Anterior cingulate cortex (tissue), 58 donors: ENCODE measurements at places on chromosomes 11 and 22.

GRCh38 chr11:64088162-64089026, 52.7 kb downstream of the FLRT1 start:
- no peak for DNase-seq

GRCh38 chr22:25361899-25362214, 142.4 kb downstream of the CRYBB2 start:
- no peak for DNase-seq

DNA sequence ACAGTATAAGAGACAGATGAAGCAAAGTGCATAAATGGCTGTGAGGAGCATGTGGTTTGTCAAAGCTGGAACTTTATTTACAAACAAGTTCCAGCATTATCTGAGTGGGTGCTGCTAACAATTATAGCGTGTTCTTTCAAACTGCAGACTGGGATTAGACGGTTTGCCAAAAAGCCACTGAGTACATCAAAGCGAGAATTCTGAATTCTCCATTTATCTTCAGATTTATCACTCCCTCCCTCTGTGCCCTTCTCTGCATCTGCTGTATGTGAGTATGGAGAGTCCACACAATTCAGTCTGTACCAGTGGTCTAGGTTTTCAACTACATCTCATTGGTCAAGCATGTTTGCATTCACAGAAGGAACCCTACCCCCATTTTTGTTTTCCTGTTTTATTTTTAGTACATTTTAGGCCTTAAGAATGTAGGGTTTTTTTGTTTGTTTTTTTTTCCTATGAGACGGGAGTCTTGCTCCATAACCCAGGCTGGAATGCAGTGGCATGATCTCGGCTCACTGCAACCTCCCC, 18.1 kb upstream of the INCENP start:
- no peak for DNase-seq

DNA sequence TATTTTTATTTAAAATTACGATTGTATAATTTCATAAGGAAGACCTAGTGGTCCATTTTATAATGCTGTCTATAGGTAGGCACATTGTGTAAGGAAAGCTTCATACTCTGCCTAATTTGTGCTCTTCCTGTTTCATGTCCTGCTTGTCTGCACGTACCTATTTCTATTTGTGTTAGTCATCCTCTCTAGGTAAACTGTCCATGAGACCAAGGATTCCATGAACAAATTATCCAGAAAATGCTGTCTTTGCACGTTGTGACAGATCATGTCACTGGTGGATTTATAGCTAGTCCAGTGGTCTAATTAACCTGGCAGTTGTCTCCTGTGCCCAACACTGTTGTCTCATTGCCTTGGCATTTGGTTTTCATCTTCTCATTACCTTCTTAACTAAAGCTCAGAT, 44.7 kb downstream of the DNAJC24 start:
- no peak for DNase-seq

DNA sequence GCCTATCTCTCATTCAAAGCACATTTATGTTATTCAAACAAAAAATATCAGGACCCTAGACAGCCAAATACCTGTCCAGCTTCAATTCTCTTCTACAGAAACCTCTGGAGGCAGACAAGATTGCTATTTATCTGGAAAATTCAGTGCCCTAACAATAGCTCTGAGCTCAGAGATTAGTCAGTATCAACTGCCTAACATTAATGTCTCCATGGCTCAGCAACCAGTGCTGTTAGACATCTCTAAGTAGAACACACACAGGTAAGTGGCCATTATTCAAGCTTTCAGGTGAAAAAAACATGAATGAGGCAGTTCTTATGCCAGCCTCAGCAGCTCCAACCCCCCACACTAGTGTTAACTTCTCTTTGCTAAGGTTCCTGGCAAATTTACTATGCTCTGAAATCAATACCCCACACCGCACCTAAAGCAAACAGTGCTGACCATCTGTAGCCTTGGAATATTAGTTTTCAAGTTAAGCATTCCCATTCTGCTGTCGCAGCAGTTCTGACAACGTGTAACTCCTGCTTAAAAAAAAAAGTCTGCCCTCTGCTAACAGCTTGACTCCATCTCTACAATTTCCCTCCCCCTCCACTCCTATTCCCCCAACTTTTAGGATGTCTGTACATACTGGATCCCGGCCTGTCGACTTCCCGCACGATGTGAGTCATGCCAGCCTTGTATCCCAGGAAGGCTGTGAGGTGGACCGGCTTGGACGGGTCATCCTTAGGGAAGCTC, 1.5 kb downstream of the RPL3 start:
- DNase-seq: no peak

- DNase-seq: no peak
Measured at GRCh38 chr22:23782703-23783102, 4.1 kb upstream of the SMARCB1 start.

DNA sequence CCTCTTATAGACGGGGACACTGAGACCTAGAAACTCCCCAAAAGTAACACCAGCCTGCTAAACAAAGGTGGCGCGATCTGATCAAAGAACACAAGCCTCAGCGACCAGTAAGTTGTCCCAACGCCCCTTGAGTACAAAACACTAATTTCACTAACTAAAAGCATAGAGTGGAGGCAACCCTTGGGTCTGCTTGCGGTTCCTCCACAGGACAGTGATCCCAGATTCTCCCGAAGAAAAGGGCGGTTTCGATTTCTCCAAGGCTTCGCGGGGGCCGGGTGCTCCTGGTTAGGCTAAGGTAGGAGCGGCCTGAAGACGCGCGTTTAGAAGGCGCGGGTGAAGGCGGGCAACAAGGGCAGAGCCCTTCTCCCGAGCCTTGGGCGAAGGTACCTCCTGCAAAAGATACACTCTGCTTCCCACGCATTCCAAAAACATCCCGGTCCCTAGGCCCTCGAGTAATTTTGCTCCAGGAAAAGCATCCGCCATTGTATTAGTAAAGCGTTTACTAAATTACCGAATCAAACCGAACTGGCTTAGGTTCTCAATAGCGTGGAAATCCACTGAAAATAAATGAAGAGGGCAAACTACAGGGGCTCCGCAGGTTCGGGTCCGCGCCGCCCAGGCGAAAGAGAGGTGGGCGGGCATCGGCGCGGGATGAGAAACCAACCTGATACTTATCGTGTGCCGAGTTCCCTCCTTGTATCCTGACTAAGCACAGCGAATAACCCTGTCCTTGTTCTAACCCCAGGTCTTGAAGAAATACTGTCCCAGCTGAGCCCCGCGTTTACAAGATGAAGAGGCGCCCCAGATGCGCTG, 2.0 kb downstream of the WT1 start:
- DNase-seq: no peak

GRCh38 chr11:76159303-76159937, 46.9 kb downstream of the WNT11 start:
- DNase-seq: no peak

DNA sequence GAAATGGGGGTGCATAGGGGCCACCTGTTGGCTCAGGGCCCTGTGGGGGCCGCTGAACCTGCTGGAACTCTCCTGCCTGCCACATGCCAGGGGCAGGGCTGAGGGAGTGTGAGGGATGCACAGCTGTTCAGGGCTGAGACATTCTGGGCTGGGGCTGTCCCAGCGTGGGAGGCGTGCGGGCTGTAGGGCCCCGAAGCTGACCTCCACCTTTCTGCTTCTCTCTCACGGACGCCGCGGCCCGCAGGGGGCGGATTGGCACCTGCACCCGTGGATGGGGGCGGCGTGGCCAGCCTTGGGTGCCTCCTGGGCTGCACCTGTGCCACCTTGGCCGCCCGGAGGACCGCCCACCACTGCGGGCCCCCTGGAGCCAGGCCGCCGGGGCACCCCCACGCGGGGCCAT, 4.1 kb downstream of the CCDC188 start:
- no peak for DNase-seq

DNA sequence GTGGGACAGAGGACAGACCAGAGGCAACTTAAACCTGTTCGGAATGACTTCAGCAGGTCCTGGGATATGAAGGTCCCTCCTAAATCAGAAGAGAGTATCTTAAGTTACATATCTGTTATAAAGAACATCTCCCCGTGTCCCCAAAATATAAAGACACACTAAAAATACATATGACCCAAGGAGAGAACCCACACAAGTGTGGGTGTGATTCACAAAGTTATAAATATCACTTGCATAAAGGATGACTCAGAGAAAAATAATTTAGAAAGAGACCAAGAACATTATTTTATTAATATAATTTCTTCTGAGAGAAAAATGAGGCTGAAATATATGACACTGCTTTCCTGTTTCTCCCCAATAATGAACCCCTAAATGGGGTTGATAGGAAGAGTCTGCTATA, 14.2 kb downstream of the OR5B21 start:
- DNase-seq: no peak

- DNase-seq: no peak
Measured at GRCh38 chr22:49928555-49929210, 10.2 kb downstream of the CRELD2 start.

- DNase-seq: no peak
Measured at GRCh38 chr11:36150986-36151385, 138.2 kb downstream of the COMMD9 start.

DNA sequence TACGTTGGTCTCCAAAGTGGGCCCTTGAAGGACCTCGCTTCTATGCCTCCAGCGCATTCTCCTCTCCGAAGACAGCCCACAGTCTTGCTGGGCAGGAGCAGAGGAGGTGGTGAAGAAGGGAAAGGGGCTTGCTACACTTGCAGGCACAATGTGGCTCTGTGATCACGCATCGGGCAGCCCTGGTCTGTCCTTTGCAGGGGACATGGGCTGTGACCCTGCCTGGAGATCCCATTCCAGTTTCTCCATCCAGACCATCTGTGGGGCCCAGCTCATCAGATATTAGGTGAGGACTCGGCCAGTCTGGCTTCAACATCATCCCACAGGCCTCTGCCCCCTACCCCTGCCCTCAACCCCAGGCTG, 810 bp downstream of the APOA1 start:
- DNase-seq: no peak

DNA sequence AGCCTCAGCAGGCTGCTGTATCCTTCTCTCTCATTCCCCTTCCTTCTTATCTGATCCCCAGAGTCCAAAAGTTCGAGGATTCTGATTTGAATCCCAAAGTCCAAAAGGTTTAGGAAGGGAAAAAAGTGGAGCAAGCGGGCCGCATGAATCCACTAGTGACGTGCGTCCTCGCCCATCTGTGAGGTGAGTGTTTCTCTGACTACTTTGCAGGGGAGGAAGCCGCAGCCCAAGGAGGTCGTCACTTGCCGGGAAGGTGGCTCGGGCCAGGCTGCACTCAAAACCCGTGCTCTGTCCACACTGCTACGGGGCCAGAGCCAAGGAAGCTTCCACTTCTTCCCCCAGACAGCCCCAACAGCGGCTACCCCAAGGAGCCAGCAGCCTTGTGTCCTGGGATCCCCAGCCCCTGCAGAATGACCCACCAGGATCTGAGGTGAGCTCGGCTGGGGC, 16.3 kb downstream of the SLC25A18 start:
- no peak for DNase-seq

DNA sequence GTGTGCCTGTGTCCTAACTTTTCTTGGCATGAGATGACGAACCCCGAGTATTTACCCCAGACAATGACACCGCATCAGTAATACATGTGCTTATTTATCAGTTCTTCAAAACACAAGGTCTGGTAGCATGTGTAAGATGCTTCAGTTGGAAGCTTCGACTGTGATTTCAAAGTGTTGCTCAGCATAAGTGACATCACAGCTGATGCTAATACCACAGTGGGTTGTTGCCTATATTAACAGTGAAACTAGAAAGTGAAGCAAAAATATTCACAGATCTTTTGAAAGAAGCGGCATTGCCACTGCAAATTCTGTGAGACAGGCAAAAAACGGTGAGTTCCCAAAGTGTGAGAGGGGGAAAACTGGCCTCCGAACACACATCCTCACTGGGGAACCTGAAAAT, 18.4 kb upstream of the TTC12 start:
- no peak for DNase-seq

DNA sequence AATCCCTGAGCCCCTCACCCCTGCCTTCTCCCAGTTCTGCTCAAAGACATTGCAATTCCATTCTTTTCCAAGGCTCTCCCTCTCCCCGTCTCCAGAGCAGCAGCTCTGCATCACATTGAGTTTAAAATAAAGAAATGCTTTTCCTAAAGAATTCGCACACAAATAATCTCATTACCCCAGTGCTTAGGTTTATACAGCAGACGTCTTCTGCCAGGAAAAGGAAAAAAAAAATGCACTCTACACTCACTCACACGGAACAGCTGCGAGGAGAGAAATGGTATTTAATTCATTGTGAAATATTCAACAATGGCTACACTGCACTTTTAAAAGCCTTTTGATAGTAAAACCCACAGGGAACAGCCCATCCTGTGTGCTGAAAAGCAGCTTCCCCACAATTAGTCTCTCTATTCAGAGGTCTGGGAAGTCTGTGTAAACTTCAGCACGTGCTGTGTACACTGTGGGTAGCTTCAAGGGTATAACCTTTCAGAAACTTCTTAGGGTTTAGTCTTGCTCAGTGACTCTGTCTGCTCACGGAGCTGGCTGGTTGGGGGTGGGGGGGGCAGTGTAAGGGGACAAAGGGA, 42.8 kb downstream of the ETS1 start:
- no peak for DNase-seq

DNA sequence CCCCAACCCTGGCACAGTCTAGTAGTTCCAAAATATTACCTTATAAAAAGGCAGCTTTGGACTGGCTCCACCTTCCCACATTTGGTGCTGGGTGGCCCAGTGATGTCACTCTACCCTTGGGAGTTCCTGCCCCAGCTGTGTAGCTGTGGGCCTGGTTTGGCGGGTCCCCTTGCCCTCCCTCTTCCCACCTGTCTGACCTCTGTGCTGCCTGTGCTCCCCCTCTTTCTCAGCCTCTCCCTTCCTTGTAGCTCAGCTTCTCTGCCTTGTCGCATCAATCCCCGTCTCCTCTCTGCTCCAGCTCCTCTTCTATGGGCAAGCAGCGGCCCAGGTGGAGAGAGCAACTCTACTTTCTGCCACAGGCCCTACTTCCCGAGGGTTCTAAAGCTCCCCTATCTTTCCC, 54.6 kb downstream of the CHRDL2 start:
- no peak for DNase-seq

DNA sequence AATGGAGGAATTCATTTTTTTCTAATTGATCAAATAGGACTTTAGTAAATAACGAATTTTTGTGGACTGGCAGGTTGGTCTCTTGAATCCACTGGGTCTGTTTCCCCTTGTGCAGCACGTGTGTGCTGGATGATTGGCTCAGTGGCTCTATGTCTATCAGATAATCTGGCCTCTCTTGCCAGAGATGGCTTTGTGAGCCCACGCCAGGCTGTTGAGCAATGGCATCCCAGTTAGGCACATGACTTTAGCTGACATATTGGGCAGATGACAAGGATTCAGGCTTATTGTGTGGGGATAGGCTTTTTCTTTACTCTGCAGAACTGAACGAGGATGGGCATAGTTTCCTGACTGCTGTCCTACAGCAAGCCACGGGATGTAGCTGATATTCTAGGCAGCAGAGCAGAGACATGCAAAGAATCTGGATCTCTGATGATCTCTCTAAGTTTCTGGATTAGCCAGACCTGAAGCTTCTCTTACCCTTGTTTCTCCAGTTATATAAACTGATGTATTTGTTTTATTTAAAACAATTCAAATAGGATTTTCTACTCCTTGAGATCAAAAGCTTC, 144.9 kb downstream of the ARHGAP42 start:
- DNase-seq: no peak
